Ammon's horn (tissue), 1 donor: ENCODE measurements at places on chromosomes 16 and 17.

DNA sequence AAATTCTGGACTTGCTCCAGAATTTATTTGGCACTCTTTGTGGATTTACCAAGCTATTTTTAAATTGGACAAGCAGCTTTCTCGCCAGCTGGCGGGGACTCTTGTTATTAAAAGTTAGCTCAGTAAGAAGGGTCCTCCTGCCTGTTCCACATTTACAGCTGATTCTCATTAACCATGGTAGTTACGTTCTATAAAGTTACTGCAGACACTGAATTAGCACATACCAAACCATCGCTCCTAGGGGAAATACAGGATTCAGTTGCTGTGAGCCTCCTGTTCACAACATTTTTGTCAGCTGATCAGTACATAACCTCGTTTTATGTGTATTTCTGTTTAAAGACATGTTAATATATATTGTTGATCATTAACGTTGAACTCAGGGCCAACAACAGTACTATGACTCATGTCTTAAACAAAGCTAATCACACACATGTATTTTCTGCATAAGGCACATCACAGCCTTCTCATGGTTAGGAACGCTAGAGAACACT lies 4.2 kb downstream of the LDAF1 start:
- DNase-seq: no peak

GRCh38 chr17:79413611-79414010 lies 197.2 kb downstream of the RBFOX3 start:
- no peak for DNase-seq

GRCh38 chr17:77690271-77691161 lies 268.0 kb upstream of the TNRC6C start:
- DNase-seq: no peak

DNA sequence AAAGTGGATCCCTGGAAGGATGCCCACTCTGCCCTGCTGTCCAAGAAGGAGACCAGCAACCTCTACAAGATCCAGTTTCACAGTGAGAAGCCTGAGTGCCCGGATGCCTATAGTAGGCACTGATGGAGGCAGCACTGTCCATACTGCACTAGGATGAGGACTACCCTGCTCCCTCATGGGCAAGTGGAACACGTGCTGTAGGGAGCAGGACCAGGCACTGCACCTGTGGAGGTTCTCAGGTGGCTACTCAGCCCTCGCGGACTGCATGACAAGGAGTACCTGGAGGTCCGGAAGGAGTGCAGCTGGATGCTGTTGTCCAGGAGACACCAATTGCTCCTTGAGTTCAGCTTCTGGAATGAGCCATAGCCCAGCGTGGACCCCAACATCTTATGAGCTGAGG lies 146.1 kb upstream of the NLRP1 start:
- no peak for DNase-seq

GRCh38 chr16:87924041-87924810 lies 12.1 kb downstream of the CA5A start:
- no peak for DNase-seq

- no peak for DNase-seq
Measured at GRCh38 chr16:23692190-23692837, 13.6 kb downstream of the PLK1 start.

GRCh38 chr16:89117227-89117974 lies 23.7 kb downstream of the ACSF3 start:
- no peak for DNase-seq

- DNase-seq: no peak
Measured at GRCh38 chr17:78211032-78211431, 3.0 kb upstream of the BIRC5 start.

GRCh38 chr16:784431-784830 lies 3.8 kb downstream of the RPUSD1 start:
- no peak for DNase-seq

GRCh38 chr17:42249681-42250446 lies 26.3 kb downstream of the STAT5B start:
- no peak for DNase-seq

DNA sequence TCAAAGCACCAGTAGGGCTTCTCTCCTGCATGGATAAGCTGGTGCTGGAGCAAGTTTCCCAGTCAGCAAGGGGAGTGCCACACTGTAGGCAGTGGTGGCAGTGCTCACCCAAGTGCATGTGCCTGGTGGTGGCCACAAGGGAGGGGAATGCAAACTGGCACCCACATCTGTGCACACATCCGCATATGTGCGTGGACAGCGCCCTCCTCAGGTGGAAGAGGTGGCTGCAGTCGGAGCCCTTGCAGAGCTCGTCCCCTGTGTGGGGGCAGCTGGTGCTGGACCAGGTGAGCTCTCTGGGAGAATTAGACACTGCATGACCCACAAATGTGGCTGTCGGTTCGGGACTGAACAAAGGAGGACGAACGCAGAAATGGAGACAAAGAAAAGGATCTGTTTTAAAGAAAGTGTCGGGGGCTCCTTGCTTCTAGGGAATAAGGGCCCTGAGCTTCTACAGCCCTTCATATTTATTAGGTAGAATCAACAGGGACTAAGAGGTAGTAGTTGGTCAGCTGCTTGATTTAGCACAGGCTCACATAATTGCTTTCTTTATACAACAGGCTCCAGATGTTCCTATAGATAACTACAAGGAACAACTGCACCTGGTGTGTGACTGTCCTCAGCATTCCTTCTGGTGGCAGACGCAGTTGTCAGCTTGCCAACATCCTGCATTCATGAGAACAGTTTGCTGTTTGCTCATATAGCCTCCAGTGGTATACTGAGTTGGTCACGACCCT lies 5.3 kb upstream of the ZNF689 start:
- DNase-seq: peak; percentile 53

GRCh38 chr16:85417156-85417860 lies 195.8 kb upstream of the GSE1 start:
- DNase-seq: no peak

GRCh38 chr17:77097631-77098180 lies 43.1 kb upstream of the SEC14L1 start:
- peak; percentile 45 for DNase-seq

GRCh38 chr16:77133706-77134105 lies 57.3 kb upstream of the MON1B start:
- DNase-seq: no peak
